LHCN-M2 (cell line): ENCODE measurements at places on chromosomes 4 and X. TPM values are rescaled to one million over a fixed set of nuclear protein-coding genes. Genes with fewer than 3 reads are reported as not detected.

- DNase-seq, result no peak
Observed at GRCh38 chr4:18214411-18215055, 193.0 kb upstream of the LCORL start.

DNA sequence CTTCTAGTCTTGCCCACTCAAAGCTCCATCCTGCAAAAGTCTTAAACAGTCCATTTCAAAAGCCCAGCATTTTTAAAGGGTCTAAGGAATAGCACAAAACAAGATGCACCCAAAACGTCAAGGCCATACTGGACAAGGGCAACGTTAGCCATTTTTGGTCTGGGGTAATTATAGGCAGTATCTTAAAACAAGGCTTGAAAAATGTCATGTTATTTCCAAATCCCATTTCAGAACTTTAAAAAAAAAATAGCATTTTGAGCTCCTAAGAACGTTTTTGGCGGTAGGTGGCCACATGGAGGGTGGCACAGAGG is 584 bp upstream of the TMEM165 start:
- no peak for DNase-seq

GRCh38 chrX:74536832-74537371 is 77.5 kb downstream of the RLIM start:
- peak; percentile 15 for DNase-seq

DNA sequence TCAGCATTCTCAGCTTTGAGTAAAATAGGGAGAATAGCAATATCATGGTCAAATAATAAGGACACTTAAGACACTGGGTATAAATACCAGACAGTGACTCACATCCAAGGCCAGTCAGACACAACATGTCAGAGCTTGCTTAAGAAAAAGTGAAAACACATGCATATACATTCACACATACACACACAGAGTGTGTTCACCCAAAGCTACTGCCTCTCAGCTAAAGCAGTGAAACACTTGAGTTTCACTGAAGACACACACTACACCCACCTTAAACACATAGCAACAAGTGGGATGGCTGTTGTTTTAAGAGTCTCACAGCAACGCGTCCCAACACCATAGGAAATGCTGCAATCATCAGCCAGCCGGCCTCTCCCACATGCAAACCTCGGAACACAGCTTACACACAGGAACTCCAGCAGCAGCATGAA is 14.4 kb downstream of the SHROOM4 start:
- no peak for DNase-seq

- DNase-seq, result no peak
Observed at GRCh38 chr4:108385076-108385475, 216.3 kb upstream of the LEF1 start.

GRCh38 chr4:112942997-112943396 is 106.5 kb upstream of the ANK2 start:
- no peak for DNase-seq

GRCh38 chr4:5069901-5070300 is 18.6 kb downstream of the STK32B start:
- DNase-seq, result no peak

GRCh38 chr4:147620315-147620714 is 3.1 kb downstream of the TMEM184C start:
- no peak for DNase-seq

DNA sequence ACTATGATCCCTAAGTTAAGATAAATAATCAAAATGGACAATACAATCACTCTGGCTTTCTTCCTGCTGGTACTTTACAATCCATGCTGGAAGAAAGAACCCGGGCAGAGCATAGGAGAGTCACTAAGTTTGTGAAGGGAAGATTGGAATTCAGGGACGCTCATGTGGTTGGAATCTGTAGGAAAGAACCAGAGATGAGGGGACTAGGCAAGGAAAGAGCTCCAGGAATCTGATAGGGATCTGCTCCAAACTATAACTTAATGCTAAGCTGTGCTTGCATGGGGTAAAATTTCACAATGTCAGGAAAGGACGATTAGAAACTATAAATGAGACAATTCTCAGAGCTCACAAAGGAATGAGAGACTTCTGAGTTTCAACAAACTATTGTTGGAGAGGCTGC is 167.5 kb downstream of the ADGRA3 start:
- no peak for DNase-seq

- DNase-seq, result peak; percentile 19
Observed at GRCh38 chrX:131792356-131792749, 230.7 kb upstream of the STK26 start.

DNA sequence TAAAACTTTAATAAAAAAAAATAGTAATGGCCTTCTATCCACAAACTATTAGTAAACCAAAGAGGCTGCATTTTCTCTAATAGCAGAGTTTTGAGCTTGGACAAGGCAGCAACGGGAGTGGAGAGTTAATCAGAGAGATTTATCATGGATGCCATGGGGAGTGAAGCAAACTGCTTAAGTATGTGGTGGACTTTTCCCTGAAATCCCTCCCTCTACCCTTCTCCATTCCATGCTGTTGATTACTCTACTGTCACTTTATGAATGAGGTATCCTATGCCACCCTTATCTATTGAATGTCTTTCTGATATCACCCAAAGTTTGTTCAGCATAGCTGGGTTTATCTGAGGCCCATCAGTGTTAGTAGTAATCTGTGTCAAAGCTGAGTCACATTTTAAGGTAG is 335.6 kb upstream of the TRAM1L1 start:
- no peak for DNase-seq

Gene SUPT20HL1
- total RNA-seq, result not detected in 2 replicates

Gene TCEAL2
- total RNA-seq, result not detected in 2 replicates

Gene NUDT10
- 1.1 and 1.2 TPM in 2 replicates for total RNA-seq

Gene NXF3
- total RNA-seq, result 0.46 and 2.4 TPM in 2 replicates
